ENCODE measurements at places on chromosomes 6 and 20.

DNA sequence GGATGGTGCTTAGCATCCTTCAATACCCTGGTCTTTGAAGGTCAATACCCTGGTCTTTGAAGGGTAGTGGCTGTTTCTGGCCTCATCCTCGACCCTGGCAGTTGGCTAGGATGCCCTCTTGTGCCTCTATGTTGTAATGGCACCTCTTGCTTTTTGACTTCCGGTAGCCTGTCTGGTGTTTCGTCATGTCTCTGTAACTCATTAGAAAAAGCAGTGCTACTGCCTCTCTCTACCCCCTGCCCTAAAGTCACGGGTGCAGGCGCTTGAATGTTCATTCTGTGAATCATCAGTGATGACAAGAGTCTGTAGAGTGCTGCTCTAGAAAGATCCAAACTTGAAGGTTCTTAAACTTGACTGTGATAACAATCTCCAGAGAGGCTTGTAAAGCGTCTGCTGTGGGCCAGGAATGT lies 28.3 kb downstream of the RSPO4 start:
- DNase-seq: peak; percentile 66

GRCh38 chr20:52160621-52161204 lies 30.9 kb downstream of the ZFP64 start:
- DNase-seq: no peak

- no peak for DNase-seq
These were observed 55.6 kb downstream of the PTPRK start for GRCh38 chr6:128464790-128465189.

GRCh38 chr20:17626217-17627007 lies 55.6 kb downstream of the RRBP1 start:
- DNase-seq: no peak

DNA sequence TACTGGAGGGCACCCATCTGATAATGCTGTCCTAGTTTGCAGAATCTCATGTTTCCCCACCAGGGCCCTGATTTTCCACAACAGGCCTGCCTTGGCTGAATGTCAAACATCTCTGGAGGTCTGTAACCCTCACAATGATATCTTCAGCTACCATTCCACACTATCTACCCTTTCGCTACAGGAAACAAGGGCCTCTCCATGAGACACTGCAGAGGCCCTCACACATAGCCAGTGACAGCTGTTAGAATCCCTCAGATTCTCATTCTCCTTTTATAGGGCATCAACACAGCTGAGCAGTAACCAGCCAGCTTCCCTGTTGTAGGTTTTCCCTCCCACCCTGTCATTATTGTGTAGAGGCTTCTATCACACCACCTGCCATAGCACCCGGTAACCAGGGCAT lies 29.6 kb upstream of the MICB start:
- no peak for DNase-seq
